T-helper 9 cell (primary cell): ENCODE measurements at places on chromosomes 13 and 19.

DNA sequence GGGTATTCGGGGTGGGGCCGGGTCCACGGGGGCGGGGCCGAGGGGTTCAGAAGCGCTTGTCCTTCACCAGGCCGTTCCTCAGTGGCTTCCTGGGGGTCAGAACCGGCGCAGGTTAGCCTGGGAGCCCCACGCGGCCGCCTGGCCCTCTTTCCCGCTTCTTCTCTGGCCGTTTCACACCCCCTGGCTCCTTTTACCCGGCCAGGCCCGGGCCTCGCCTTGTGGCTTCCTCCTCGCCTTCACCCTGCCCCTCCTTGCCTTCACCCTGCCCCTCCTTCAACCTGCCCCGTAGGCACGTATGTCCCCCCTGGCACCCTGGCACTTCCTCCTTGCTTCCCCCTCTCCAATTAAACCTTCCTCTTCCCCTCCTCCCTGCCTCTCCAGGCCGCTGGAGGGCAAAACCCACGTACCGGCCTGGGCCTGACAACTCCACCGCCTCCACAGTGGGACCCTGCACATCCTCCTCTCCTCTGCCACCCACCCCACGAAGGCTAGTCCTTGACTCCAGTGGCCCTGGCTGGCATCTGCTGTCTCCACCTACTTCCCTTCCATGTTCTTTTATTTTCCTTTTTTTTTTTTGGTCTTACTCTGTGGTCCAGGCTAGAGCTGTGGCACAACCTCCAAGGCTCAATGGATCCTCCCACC, 25.3 kb downstream of the CERS1 start:
- no peak for DNase-seq

- no peak for DNase-seq
Measured at GRCh38 chr13:90709319-90709718, 638.2 kb upstream of the MIR17HG start.

GRCh38 chr19:50796634-50797428, 6.6 kb downstream of the ACP4 start:
- DNase-seq, result no peak

GRCh38 chr13:24627946-24628345, 52.3 kb upstream of the ATP12A start:
- no peak for DNase-seq

DNA sequence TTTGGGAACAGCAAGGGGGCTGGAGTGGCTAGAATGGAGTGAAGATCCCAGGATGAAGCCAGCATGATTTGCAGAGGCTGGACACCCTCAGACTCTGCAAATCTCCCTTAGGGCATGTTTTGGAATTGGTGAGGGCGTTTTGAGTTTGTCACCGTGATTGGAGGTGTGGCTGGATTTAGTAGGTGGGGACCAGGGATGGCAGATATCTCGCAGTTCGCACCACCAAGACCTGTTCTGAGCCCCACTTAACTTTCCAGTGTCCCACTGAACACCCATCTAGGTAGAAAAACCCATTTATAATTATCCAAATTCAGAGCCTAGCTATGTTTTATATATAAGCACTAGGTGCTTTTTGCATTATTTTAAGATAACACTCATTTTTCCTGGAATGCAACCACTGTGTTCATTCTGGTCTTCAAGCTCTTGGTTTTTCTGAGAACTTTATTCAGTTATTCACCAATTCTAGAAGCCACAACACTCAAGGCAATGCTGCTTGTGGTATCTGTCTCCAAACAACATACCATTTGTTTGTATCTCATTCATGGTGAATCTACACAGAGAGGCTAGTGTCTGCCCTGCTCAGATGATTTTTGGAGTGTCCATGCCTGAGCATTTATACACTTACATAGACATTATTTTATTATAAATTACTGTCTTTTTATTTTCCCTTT, 3.0 kb upstream of the NANOS2 start:
- no peak for DNase-seq

DNA sequence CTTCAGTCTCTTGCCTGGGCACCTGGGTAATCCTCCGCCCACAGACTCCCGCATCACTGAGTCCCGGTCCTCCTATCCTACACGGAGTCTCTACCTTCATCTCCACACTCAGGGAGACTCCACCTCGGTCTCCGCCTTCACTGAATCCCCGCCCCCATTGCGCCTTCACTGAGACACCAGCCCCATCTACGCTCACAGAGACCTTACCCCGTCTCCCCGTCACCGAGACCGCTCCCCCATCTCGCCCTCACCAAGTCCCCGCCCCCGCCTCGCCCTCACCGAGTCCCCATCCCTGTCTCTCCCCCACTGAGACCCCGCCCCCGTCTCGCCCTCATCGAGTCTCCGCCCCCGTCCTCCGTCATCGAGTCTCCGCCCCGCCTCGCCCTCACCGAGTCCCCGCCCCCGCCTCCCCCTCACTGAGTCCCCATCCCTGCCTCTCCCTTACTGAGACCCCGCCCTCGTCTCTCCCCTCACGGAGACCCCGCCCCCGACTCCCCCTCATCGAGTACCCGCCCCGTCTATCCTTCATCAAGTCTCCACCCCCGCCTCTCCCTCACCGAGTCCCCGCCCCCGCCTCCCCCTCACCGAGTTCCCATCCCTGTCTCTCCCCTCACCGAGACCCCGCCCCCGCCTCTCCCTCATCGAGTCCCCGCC, 23.1 kb upstream of the ZNF846 start:
- peak; percentile 98 for DNase-seq

- no peak for DNase-seq
Measured at GRCh38 chr13:46383383-46383782, 3.7 kb downstream of the RUBCNL start.

DNA sequence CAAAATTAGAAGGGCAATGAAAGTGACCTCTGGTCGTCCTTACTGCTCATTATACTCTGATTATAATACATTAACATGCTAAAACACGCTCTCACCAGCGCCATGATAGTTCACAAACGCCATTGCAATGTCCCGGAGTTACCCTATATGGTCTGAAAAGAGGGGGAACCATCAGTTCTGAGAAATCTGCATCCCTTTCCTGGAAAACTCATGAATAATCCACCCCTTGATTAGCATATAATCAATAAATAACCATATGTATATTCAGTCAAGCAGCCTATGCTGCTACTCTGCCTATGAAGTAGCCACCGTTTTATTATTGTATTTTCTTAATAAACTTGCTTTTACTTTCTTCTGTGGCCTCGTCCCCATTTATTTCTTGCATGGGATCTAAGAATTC, 24.6 kb upstream of the SLITRK6 start:
- no peak for DNase-seq

- peak; percentile 72 for DNase-seq
Measured at GRCh38 chr19:58182577-58182988, 278 bp upstream of the ZNF274 start.

DNA sequence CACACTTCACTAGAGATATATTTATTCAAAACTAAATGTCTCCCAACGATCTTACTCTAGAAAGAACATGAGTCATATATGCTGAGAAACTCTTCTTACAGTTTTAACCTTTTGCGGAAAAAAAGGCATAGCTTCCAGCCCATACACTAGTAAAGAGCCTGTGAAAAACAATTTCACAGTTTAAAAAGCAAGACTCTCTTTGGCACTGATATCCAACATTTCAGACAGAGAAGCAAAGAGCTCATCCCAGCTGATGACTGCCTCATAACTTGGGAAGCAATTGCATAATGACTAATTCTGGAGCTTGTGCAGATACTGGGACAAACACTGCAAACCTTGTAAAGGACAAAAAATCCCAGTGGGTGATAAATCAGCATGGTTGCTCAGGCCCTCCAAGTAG, 88.0 kb downstream of the ENOX1 start:
- no peak for DNase-seq

- no peak for DNase-seq
Measured at GRCh38 chr13:93767917-93768409, 541.4 kb downstream of the GPC6 start.

DNA sequence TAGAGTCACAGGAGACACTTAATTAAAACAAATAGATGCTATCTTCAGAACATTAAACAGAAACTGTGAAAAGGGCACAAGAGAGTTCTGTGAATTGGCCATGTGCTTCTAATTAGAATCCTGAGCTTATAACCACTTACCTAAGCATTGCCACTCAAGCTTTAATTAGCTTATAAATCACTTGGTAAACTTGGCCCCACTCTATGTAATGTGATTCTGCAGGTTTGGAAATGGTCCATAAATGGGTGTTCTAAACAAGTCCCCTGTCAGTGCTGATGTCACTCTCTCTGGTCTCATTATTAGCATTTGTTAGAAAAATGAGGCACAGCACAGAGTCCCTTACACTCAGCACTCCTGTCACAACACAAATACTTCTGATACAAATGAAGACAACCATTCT, 18.0 kb downstream of the ZNF91 start:
- no peak for DNase-seq

GRCh38 chr13:43564952-43565351, 221.8 kb downstream of the ENOX1 start:
- DNase-seq, result no peak

DNA sequence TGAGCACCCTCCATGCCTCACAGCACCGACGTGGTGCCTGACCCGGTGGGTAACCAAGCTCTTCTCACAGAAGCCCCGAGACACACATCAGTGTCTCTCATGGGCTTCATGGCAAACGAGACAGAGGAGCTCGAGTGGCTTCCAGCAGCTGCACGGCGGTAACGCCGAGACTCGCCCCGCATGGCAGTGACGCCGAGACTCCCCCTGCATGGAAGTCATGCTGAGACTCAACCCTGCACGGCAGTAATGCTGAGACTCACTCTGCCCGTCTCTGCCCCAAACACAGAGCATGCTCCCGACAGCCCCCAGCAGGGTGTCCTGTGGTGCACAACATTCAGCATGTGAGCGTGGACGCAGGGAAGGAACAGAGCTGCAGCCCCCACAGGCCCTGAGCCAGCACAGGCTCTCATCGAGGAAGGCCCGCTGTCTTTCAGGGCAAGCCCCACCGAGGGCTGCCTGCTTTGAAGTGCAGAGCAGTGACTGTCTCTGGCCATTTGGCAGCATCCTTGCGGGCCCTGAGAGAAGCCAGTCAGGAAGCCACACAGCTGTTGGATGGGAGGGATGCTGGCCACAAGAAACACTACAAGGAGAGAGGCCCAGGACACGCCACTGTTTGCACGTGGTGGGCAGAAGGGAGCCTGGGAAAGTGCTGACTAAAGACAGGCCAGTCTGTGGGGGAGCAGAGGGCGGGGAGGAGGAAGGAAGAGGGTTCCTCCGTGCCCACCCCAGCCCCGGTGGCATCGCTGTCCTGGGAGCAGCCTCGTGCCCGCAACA, 9.5 kb downstream of the GAS6 start:
- DNase-seq, result no peak

- DNase-seq, result no peak
Measured at GRCh38 chr19:33514885-33515551, 6.6 kb downstream of the PEPD start.

- no peak for DNase-seq
Measured at GRCh38 chr13:110209950-110210603, 96.9 kb downstream of the COL4A1 start.

DNA sequence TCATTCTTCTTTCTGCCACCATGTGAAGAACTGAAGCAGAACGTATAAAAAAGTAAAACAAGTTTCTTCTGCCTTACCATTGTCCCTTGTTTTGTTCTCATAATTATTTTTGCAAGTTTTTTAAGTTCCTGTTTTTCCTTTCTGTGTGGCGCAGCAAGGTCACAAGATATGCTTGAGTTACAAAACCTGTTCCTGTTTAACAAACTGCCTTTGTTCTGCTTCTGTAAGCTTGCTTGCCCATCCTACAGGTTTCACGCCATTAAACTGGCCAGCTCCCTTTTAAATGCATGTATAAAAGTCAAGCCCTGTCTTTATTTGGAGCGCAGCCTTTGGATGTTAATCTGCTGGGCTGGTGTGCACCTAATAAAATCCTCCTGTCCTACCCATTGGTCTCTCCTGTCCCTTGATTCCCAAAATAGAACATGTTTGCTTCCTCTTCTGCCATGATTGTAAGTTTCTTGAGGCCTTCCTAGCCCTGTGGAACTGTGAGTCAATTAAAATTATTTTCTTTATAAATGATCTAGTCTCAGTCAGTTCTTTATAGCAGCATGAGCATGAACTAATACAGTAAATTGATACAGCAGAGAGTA, 1115.4 kb downstream of the SLITRK1 start:
- DNase-seq, result no peak
